Vagina (tissue), 2 donors: ENCODE measurements at places on chromosomes 12 and 14. TPM values are rescaled to one million over a fixed set of nuclear protein-coding genes. Genes with fewer than 3 reads are reported as not detected.

DNA sequence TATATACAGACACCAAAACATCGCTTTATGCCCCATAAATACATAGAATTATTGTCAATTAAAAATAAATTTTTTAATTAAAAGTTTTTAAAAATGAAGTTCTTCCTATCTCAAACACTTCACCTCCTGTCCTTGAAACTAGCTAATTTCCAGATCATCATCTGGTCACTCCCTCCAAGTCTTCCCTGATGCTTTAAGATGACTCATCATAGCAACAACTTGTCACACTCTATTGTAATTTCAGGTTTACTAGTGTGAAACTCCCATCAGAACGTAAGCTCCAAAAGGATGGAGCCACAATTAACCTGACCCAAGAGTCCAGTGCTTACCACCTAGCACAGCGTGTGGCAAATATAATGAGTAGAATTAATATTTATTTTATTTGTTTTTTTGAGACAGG lies 16.3 kb downstream of the GXYLT1 start:
- DNase-seq = no peak

GRCh38 chr12:5197131-5197530 lies 153.5 kb downstream of the KCNA5 start:
- DNase-seq = no peak

DNA sequence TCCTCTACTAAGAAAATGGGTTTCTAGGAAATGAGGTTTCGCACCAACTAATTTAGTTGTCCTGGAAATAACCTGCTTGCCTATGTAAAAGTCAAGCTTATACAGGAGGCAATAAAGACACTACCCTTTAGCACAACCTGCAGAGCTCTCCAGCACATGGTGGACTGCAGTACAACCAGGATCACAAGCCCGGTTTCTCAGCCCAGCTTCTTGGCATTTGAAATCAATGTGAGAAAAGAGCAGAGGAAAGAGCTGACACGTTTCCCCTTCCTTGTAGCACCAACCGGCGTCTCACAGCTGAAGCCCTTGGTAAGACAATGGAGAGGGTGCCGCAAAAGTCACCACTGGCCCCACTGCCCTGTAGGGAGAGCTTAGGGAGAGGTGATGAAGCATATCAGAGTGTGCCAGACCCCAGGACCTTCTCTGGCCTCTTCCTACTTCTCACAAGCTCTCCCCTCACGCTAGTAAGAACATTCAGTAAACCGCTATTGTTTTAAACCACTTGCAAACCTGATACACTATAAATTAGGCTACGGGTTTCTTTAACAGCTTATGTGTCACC lies 8.6 kb downstream of the SPTLC2 start:
- DNase-seq = no peak

DNA sequence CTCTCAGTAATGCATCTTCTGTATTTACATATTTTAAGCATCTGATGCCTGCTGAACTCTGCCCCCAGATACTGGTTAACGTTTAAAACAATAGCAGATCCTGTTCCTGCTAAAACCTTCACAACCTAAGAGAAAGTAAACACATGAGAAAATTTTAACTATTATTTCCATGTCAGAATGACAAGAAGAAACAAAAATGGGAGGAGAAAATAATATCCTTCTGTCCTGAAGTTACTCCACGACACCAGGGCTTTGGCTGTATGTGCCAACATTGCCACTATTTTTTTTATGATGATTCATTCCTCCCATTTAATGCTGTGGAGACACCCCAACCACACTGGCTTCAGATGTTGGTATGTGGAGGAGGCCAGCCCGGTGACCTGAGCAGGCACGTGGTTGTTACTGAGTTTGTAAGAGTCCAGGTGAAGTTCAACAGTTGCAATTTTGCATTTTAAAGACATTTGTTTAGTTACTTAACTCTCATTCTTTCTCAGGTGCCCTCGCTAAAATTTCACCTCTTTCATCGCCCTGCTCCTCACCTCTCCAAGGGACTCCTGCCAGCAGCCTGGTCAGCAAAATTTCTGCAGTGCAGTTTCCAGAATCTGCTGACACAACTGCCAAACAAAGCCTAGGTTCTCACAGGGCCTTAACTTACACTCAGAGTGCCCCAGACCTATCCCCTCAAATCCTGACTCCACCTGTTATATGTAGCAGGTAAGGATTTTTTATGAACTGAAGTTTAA lies 65.5 kb upstream of the SLCO1C1 start:
- no peak for DNase-seq

GRCh38 chr14:73725116-73726024 lies 11.2 kb upstream of the PNMA1 start:
- peak; percentile 86 for DNase-seq

DNA sequence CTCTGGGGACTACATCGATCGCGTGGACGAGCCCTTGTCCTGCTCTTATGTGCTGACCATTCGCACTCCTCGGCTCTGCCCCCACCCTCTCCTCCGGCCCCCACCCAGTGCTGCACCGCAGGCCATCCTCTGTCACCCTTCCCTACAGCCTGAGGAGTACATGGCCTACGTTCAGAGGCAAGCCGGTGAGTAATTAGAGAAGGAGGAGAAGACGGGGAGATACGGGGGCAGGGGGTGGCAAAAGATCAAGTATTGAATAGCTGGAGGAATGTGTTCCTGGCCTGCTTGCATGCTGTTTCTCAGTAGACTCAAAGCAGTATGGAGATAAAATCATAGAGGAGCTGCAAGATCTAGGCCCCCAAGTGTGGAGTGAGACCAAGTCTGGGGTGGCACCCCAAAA lies 21.9 kb downstream of the OS9 start:
- no peak for DNase-seq

GRCh38 chr12:71958993-71959578 lies 20.4 kb downstream of the TPH2 start:
- no peak for DNase-seq

DNA sequence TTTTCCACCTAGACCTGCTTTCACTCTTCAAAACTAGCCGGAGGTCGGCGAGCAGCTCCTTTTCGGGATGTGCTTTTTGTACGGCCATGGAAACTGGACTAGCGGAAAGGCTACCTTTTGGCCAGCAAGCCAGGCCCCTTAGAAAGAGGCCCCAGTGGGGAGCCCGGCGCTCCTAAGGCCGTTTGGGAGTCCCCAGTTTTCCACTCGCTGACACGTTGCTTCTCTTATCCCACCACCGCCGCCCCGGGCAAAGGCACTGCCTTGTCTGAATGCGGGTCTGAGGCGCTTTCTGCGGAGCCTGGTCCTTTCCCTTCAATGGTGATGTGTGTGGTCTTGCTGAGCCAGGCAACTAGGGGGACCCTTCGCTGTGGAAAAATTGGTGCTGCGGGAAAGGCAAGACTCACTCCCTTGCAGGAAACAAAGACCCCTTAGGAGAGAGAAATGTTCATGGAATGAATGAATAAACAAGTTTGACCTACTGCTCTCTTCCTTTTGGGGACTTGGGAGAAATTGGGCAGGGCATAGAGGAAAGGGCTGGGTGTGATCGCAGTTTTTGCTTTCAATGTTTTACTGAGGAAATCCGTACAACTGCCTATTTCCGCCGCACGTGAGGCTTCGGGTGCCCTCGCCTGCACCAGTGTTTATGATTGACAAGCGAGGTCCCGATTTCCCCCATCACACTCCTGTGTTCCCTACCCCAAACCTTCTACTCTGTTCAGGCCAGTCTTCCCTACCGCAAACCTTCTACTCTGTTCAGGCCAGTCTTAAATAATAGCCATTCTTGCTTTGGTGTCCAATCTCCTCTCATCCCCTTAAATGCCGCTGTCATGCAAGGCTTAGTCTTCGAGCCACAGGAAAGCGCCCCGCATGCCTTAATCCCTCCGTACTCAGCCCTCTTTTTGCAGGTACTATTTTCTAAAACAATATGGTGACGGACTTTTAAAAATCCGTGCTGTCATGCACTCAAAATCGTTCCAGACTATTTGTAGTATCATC lies 1.0 kb upstream of the SLC38A2 start:
- no peak for DNase-seq

DNA sequence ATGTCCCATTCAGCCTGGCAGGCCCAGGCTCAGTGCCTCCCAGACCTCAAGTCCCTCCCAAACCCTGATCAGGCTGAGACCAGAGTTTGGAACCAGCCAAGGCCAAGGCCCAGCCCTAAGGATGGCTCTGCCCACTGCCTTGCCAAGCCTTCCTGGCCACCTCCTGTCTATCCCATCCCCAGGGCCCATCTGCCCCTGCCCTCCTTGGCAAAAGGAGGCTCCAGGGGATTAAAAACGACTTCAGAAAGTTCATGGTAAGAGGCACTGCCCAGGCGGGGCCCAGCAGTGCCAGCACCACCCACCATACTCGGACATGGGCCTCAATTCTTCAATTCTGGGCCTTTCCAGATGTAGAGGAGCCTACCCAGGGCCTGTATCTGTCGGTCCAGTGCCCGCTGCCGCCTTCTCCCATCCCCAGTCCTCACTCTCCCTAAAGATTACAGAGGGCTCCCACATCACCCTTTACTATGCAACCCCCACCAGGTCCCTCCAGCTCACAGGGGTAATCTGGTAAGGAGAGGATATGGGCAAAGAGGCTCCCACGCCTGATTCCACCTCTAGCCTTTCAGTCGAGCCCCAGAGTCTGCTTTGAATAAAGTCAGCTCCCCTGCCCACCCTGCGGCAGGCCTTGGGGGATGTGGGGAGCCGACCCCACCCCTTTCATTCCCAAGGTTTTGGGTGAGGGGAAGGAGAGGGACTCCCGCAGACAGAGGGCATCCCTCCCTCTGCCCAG lies 932 bp downstream of the ADCY6 start:
- peak; percentile 83 for DNase-seq

GRCh38 chr12:61452076-61452475 lies 808.1 kb upstream of the USP15 start:
- no peak for DNase-seq

DNA sequence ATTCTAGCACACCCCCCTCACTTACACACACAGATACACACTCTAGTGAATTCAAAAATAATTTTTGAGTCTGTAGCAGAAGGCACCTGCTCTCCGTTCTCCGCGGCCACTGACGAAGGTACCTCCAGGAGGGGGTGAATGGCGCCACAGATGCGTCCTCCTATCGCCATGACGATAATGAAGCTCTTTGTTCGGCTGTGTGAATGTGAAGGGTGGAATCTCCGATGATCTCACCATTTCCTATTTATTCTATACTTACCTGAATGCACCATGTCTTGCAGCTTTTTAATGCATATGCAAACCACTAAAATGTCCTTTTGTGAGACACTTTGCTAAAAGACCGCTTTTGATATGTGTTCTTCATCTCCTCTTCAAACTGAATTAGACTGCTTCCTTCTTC lies 162.7 kb downstream of the EGLN3 start:
- DNase-seq = no peak

Gene CAND1
- 68.0 TPM for total RNA-seq

Gene FANCM
- 2.9 TPM for total RNA-seq

Gene LRRK2
- total RNA-seq = 37.1 TPM

Gene TAS2R31
- total RNA-seq = 3.2 TPM

Gene DBX2
- not detected for total RNA-seq

Gene SLC10A1
- total RNA-seq = not detected
